Activated T-helper 1 cell treated with anti-CD3 and anti-CD28 coated beads, Interleukin-2, amount 50 U/mL, for 16 hours (primary cell): ENCODE measurements at places on chromosomes 7 and 10.

DNA sequence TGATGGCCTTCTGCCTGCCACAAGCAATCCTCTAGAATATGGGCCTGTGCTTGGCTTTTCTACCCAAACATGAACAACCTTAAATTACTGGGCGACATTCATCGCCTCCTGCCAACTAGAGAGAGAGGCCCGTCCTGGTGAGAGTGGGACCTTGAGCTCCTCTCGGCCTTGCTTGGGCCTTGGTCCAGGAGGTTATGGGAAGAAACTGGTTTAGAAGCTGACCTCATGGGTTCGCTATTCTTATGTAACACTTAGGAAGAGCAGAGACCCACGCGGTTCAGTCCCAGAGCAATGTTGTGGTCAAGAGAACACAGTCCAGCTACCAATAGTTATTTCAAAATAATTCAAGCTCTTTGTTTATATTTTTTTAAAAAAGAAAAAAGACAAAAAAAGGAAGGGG lies 176.3 kb upstream of the ZNF32 start:
- DNase-seq: no peak

GRCh38 chr10:31745612-31746376 lies 182.8 kb downstream of the ARHGAP12 start:
- DNase-seq: no peak

- DNase-seq: no peak
Measured at GRCh38 chr10:64261676-64262075, 740.5 kb downstream of the REEP3 start.

DNA sequence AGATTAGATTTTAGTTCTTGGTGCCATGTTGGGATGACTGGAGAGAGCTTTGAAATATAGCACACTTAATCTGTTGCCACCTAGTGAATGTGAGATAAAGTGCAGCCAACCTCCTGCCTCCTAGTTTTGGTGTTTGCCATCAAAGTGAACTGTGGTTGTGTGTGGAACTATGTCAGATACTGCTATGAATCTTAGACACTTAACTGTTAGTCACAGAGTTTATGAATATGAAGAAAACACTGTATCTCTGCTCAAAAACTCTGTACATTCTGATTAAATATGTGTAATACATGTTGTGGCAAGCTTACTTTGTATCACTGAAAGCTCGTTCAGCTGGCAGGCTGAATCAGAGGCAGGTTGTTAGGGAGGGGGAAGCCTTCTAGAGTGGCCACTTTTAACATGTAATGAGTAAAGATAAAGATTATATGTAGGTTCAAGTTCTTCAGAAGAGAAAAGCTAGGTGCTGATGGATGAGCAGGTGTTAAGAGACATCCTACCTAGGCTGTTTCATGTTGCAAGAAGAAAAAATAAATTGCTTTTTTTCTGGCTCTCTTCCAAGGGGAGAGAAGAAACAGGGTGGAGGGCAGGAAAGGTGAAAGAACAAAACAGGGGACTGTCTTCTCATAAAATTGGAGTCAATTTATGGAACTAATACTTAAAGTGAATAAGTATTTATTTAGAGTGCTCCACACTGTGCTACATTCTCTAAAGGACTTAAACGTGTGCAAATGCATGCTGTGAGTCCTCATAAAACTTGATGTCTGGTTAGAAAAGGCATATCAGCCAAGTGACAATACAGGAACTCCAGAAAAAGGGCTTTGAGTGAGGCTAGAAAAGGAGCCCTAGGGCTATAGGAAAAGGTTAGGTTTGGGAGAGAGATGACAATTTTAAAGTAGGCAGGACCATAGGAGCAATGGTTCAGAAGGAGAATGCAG lies 14.1 kb upstream of the LAMB1 start:
- no peak for DNase-seq

- no peak for DNase-seq
Measured at GRCh38 chr10:95790982-95791381, 35.0 kb downstream of the ENTPD1 start.

- DNase-seq: no peak
Measured at GRCh38 chr7:82438521-82438920, 5.1 kb downstream of the CACNA2D1 start.

GRCh38 chr7:128379900-128380479 lies 18.5 kb upstream of the PRRT4 start:
- no peak for DNase-seq

GRCh38 chr10:127878475-127879055 lies 14.2 kb downstream of the CLRN3 start:
- DNase-seq: no peak

DNA sequence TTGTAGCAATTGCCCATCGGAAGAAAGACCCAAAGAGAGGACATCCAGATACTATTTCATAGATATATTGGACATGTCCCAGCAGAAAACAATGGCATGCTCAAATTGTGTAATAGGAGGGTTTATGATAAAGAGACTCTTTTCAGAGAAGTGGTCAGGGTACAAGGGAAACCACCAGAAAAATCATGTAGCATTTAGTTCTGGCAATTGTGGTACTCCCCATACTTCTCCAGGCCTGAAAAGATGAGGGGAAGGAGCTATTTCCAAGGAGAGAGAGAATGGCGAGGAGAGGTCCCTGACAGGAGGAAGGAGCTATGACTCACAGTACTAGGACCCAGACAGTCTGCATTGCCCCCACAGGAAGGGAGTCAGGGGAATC lies 68.4 kb upstream of the ADO start:
- DNase-seq: no peak

DNA sequence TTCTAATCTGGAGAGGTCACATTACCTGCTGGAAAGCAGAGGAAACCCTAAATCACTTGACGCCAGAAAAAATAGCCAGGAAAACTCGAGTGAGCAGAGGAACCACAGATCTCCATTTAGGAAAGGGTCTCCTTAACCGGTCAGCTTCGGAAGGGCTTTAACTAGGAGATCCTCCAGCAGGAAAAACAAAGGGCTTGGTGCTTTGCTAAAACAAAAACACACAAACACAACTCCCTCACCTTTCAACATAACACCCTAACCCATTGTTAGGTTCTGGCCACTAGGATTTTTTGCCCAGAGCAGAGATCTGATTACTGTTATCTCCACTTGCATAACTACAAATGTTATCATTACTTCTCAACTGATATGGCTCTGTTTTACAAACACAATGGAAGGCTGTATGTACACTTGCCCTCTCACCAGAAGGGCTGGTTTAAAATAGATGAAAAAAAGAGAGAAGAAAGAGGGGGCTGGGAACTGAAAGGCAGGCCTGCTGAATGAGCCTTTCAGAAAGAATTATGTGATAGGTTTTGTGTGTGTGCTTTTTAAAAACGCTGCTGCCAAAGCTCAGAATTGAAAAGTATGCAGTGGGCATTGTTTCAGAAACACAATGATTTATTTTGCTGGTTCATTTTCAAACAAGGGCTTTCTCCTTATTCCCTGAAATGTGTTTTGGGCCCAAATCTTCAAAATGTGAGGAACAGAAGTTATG lies 161.5 kb downstream of the FGFR2 start:
- no peak for DNase-seq

GRCh38 chr10:5606864-5607263 lies 59.5 kb downstream of the ASB13 start:
- no peak for DNase-seq

- no peak for DNase-seq
Measured at GRCh38 chr7:103637094-103637493, 191.1 kb upstream of the SLC26A5 start.

GRCh38 chr7:88075216-88075615 lies 141.2 kb downstream of the ADAM22 start:
- DNase-seq: no peak

DNA sequence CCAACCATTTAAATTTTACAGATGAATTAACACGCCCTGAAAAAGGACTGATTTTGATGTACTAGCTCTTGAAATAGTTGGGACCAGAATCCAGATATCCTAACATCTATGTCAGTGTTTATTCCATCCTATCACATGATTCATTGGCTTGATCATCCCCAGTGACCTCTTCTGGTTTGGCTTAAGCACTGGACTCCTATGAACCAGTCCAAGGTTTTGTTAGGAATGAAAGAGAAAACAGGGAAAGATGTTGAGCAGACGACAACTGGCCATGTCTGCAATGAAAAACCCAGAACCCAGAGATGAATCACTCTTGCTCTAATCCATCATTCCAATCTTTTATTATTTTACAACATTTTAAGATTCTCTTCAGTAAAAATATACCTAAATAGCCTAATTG lies 1080.9 kb downstream of the SORCS1 start:
- DNase-seq: no peak

DNA sequence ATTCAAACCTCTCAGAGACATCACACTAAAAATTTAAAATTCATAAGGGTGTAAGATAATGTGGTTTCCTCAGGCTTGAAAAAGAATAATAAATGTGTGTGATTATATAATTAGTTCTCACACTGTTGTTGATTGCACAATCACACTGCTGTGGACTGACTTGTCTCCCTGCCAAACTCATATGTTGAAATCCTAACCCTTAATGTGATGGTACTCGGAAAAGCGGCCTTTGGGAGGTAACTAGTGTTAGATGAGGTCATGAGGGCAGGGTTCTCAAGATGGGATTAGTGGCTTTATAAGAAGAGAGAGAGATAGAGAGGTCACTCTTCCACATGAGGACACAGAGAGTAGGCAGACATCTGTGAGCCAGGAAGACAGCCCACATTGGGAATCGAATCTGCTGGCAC lies 128.5 kb upstream of the COL1A2 start:
- no peak for DNase-seq

DNA sequence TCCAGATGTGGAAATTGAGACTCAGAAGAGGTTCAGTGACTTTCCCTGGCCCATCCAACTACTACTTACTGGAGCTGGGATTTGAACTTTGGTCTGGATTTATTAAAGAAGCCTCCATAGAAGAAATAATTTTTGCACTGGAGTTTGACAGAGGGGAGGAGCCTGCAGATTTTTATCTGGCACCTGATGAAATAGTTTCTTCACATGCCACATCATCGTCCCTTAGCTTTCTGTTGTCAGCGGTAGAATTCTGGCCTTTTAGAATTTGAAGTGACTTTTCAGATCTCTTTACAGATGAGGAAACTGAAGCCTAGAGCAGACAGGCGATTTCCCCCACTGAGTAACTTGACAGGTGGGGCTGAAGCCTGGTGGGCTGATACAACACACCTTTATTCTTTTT lies 233.5 kb downstream of the LRMDA start:
- no peak for DNase-seq

DNA sequence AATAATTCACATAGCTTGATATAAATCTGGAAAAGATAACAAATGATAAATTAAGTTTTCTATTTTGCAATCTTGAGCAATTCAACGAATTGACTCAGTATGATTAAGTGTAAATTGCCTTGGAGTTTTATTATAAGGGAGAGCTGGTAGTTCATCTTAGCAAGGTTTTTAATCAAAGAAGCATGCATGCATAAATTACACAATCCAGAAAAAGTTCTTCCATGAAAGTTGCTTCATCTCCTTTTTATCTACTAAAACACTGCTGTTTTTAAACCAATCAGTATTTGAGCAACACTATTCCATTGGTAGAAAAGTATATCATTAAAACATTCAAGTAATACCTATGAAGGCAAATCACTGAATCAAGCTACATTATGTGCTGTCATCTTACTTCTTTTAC lies 47.6 kb downstream of the POT1 start:
- DNase-seq: no peak

- no peak for DNase-seq
Measured at GRCh38 chr7:144384555-144385245, 18.8 kb downstream of the NOBOX start.
